ENCODE measurements at places on chromosomes 4 and X.

GRCh38 chr4:110510955-110511544, 35.1 kb downstream of the ENPEP start:
- no peak for DNase-seq

- no peak for DNase-seq
Observed at GRCh38 chr4:28225689-28226353, 1365.2 kb downstream of the STIM2 start.

DNA sequence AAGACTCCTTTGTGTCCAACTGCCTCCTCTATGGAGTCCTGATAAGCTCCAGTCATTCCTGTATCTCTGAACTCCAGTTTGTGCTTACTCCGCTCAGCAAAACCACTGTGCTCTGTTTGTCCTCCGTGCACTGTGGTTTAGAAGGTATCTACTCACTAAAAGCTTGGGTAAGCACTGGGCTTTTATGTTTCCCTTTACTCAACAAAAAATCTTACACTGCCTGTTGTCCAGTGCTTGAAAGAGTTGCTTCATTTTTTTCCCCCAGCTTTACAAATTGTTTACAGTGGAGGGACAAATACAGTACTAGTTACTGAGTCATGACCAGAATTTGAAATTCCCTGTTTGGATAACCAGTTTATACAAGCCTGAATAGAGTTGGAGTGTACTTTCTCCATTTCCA, 545.3 kb upstream of the FAT1 start:
- no peak for DNase-seq

- no peak for DNase-seq
Observed at GRCh38 chr4:139024686-139025085, 9.1 kb downstream of the NOCT start.

- DNase-seq: no peak
Observed at GRCh38 chr4:25908491-25908901, 5.5 kb upstream of the SMIM20 start.

DNA sequence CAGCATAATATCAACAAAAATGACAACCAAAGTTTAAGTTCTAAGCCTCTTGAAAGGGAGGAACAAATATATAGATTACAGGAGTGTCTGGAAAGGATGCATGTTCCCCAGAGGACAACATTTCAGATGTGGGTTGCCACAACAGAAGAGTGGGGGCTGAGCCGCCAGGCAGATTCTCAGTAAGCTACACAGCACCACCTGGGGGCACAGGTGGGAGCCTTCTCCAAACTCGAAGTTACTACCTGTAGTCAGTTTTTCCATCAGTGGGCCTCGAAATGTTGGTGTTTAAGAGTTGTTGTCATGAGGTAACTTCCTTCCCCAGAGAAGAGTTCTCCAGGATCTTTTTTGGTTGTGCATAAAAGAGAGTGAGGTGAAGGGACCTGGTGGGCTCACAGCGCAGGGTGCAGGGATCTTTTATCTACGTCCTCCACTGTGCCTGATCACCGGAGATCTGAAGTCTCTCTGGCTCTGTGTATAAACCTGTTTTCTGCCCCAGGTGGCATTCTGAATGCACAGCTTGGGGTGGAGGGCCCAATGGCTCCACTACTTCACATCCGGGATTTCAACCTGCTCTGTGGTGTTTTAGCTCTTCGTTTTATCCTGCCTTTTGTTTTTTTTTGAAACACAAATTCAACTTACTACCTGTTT, 58.4 kb upstream of the STS start:
- peak; percentile 14 for DNase-seq

GRCh38 chr4:55503169-55503568, 43.5 kb downstream of the CLOCK start:
- DNase-seq: no peak

DNA sequence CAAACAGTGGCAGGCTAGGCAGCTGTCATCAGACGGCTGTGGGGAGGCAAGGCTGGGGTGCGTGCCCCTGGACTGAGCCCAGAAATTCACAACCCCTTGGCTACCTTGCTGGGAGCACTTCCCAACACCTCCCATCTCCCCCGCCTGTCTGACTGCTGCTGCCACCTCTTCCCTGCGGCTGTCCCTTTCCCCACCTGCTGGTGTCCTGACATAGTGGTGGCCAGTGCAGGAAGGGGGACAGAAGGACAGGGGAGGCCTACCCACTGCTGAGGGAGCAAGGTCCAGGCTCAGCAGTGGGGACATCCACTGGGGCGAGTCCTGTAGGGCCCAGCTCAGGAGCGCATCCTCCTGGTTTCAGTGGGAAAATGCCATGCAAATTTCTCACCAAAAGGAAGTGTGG, 3.4 kb downstream of the ABCD1 start:
- DNase-seq: no peak

DNA sequence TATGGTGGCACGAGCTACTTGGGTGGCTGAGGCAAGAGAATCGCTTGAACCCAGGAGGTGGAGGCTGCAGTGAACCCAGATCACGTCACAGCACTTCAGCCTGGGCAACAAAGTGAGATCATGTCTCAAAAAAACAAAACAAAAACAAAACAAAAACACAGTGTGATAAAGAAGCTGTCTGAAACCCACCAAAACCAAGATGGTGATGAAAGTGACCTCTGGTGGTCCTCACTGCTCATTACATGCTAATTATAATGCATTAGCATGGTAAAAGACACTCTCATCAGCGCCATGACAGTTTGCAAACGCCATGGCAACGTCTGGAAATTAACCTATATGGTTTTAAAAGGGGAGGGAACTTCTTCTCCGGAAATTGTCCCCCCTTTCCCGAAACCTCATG, 29.4 kb upstream of the OPHN1 start:
- DNase-seq: peak; percentile 18

- DNase-seq: no peak
Observed at GRCh38 chr4:169120624-169121023, 110.6 kb upstream of the CBR4 start.

GRCh38 chr4:2241003-2241402, 918 bp downstream of the HAUS3 start:
- DNase-seq: no peak

DNA sequence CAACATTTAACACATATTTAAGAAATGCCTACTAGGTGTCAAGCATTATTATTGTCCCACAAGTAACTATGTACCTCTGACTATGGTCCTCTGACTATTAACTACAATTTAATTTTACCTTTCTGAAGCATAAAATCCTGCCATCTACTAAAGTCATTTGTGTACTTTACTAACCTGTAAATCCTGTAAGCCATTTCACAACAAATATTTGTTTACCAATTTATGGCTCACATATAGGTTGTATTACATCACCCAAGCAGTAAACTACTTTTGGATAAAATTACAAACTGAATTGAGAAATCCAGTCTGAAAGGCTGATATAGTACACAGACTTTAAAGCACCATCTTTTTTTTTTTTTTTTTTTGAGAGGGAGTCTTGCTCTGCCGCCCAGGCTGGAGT, 43.8 kb downstream of the CNGA1 start:
- no peak for DNase-seq

GRCh38 chr4:80239480-80240150, 26.8 kb upstream of the FGF5 start:
- no peak for DNase-seq

GRCh38 chr4:158781963-158782362, 13.1 kb downstream of the FNIP2 start:
- no peak for DNase-seq

- DNase-seq: peak; percentile 38
Observed at GRCh38 chrX:44873415-44874276, 658 bp downstream of the KDM6A start.

GRCh38 chr4:41550308-41550707, 12.4 kb downstream of the LIMCH1 start:
- no peak for DNase-seq

DNA sequence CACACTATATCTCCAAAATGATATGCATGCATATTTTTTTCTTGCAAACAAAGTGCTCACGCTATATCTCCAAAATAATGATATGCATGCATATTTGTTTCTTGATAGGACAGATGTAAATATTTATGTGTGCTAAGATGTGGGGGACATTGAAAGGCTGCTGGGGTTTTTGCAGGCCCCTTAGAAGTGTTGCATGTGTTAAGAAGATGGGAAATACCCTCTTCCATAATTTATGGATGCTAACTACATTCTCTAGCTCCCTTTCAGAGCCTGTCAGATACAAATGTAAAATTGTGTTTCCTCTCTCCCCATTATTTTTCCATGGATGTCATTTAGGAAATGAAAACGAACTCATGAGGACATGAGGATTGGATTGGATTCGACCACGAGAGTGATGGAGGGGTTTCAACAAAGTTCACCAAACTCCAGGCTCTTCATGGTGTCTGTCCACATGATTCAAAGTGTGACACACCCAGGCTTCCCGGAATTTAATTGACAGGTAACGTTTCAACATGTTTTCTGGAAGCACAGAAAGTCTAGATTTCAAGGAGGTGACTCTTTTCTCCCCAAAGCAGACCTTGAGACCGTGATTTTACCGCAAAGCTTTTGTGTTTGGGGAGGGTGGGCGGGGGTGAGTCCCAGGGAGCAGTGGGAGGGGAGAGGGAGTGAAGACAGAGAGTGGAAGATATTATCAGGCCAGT, 94.4 kb upstream of the CD99 start:
- DNase-seq: no peak

- no peak for DNase-seq
Observed at GRCh38 chrX:129695937-129696336, 41.2 kb upstream of the APLN start.

DNA sequence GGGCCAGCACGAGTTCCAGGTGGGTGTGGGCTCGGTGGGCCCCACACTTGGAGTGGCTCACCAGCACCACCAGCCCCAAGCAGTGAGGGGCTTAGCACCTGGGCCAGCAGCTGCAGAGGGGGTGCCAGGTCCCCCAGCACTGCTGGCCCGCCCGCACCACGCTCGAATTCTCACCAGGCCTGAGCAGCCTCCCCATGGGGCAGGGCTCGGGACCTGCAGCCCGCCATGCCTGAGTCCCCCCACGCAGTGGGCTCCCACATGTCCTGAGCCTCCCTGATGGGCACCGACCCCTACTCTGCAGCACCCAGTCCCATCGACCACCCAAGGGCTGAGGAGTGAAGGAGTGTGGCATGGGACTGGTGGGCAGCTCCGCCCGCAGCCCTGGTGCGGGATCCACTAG, 593.4 kb downstream of the GABRG1 start:
- no peak for DNase-seq

GRCh38 chrX:149630681-149631233, 835 bp downstream of the TMEM185A start:
- DNase-seq: no peak

GRCh38 chrX:115713460-115713859, 152.5 kb downstream of the PLS3 start:
- DNase-seq: no peak

- DNase-seq: no peak
Observed at GRCh38 chr4:141058591-141059512, 74.4 kb downstream of the RNF150 start.

- no peak for DNase-seq
Observed at GRCh38 chr4:80195441-80196140, 1.7 kb upstream of the PRDM8 start.

- DNase-seq: peak; percentile 59
Observed at GRCh38 chrX:86047174-86047935, at the start of gene CHM. Gene CHM, minus strand, starts transcription at chrX:86047558. Its CDS starts 26 bp downstream, at chrX:86047532.

DNA sequence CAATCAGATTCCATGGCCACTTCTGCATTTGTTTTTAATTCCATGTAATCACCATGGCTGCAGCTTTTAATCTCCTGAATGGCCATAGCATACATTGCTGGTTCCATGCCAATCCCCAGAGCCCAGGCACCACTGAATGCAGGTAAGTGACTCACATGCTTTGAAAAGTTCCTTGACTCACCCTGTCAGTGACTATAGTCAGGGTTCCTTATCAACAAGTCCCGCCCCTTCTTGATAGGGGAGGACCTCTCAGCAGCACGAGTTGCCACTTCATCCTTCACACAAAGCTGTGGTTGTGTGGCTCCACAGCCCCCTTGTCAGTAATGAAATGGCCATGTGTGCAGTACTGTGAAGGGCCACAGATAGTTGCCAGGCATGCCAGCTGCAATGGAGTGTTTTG, 516.6 kb downstream of the PPARGC1A start:
- DNase-seq: no peak

GRCh38 chr4:150033901-150034300, 44.3 kb upstream of the DCLK2 start:
- no peak for DNase-seq

GRCh38 chr4:186844059-186844681, 120.5 kb upstream of the FAT1 start:
- no peak for DNase-seq

GRCh38 chr4:170026253-170027021, at the start of gene MFAP3L:
Gene MFAP3L, minus strand, starts transcription at chr4:170026395. Its CDS starts 20,518 bp downstream, at chr4:170005877.
- peak; percentile 89 for DNase-seq

DNA sequence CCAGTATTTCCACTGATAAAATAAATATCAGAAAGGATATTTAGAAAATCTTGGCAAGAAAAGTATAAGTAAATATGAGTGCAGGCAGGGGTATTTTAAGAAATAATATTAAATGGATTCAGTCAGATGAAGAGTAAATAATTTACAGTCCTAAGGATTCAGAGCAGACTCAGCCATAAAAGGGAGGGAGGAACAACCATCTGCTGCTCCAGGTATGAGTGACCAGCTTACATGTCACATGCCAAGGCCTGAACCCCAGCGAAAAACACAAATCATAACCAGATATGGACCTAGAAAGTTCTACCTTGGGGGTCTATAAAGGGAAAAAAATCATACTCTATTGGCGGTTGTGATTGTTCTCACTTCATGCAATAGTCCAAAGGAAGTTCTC, 166.8 kb downstream of the COL4A6 start:
- no peak for DNase-seq

- no peak for DNase-seq
Observed at GRCh38 chr4:95980877-95981360, 141.0 kb downstream of the PDHA2 start.

DNA sequence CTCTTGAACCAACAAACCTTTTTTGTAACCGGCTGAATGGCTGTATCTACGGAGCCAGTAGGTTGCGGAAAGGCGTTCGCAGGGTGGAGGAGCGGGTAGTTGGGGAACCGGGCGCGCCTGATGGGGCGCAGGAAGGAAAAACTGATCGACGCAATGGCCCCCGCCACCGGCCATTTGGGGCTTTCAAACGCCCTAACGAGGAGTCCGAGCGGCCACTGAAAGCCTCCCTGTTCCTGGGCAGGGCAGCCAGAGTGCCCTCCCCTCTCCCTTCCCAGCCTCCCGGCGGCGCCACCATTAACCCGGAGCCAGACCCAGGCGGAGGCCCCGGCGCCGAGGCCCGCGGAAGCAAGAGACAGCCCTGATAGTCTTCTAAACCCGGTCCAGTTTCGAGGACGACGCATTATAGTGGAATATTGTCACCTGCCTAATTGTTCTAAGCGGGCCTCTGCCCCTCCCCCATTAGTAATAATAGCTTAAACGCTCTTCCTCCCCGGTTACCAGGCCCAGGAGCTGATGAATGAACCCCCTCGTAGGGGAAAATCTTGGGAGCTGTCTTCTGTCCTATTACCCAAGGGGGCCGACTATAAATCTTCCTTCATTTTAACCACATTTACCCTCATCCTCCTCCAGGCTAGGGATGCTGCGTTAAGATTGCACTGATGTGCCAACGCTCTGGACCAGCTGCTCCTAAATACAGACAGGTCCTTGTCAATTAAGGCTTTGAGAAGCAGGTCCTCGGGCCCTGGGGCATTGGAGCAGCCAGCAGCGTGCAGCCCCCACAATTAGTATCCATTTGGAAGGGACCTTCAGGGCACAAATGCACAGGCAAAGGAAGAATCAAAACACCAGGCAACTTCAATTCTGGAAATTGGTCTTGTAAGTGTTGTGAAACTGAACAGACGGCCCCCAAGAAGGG, 61.6 kb upstream of the TMEM33 start:
- DNase-seq: no peak

Measured in stimulated activated naive CD8-positive, alpha-beta T cell treated with anti-CD3 and anti-CD28 coated beads, Interleukin-15, amount 100 ng/mL, for 72 hours (primary cell).